ENCODE measurements at places on chromosomes 2 and 18.
A peak's percentile ranks its signal among the peaks of the same experiment; 100 is the strongest.

GRCh38 chr2:219452361-219453317 is 18.0 kb downstream of the SPEG start:
- DNase-seq, result peak; percentile 98

DNA sequence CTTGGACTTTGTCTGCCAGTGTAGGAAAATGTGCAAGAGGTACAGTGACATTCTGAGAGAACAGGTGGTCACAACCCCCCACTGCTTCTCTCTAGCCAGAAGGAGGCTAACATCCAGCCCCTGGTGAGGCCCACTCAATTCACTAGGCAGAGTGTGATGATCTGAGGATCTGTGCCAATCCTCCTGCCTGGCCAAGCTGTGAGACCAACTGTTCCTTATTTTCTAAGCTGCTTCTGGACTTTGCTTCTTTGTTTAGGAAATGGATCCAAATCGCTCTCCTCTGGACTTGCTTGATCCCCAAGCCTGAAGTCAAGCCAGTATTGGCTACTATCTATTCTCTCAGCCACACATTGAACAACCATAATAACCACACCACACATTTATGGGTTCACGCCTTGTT is 202.8 kb downstream of the PIK3C3 start:
- DNase-seq, result no peak

GRCh38 chr2:67650291-67651133 is 253.4 kb downstream of the ETAA1 start:
- DNase-seq, result peak; percentile 94

GRCh38 chr18:41798879-41799278 is 156.2 kb upstream of the PIK3C3 start:
- DNase-seq, result no peak

DNA sequence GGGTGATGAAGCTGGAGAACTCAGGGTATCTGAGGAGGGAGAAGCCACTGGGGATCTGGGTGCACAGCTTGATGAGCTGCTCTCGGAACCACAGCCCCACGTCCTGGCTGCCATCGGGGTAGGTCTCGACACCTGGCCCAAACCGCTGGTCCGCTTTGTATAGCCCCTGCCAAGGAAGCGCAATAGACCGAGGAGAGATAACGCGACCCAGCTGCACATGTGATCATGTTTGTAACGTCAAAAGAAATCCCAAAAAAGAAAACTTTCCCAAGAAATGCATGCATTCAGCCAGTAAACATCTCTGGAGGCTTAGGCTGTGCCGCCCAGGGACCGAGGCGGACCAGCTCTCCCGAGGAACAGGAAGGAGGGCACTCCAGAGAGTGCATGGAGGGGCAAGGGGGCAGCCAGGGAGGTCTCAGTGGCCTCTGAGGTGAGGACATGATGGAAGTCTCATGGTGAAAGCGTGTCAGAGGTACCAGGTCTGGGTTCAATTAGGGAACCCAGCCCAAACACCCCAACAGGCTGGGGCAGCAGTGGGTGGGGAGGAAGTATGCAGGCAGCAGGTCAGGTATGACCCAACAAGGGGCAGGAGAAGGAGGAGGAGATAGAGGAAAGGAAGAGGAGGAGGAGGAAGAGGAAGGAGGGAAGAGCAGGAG is 28.3 kb downstream of the ANKMY1 start:
- DNase-seq, result no peak

DNA sequence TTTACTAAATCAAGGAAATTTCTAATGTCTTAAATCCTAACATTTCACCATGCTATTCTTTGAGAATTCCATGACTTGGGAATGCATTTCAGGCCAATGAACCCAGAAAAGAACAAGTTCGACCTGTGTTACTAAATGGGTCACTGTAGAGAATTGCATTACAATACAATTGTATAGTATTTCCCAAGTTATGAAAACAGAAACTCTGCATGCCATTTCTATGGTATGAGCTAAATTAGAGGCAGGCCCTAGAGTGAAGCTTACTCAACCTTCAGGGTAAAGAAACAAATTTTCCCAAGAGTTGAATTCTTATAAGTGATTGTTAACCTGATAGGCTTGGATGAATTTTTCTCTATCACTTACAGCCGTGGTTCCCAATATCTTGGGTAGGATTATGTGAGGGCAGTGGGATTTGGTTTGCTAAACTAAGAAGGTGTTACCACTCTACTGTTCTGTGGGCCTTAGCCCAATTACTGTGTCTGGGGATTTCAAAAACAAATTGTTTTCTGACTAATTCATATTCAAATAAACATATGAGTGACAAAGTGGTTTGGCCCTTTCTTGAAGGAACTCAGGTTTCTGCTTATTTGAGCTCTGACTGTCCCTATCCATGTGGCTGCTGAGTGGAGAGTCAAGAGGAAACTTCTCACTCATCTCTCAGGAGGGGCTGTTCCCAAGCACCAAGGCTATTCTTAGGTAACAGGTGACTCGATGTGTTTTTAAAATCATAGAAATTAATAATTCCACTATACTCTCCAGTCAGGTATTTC is 11.2 kb upstream of the SERPINB7 start:
- no peak for DNase-seq

- DNase-seq, result no peak
Observed at GRCh38 chr2:31269087-31269486, 35.1 kb downstream of the EHD3 start.

Measured in fibroblast of skin of left quadriceps (primary cell).